ENCODE measurements at places on chromosomes 11 and 22.

DNA sequence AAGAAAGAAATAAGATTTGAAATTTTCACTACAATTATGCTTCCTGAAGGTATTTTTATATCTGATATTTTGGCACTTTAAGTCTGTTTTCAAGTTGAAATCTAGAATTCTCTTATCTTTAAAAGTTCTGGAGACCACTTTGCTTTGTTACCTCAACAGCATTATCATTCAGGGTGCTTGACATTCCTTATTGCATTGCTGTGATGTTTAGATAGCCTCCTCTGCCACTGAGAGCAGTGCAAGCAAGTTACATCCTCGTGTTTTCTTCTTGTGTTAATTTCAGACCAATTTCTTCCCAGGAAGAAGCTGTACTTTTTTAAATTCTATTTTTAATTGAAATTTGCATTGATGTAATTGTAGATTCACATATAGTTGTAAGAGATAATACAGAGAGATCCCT, 333.9 kb upstream of the KIRREL3 start:
- no peak for DNase-seq

- DNase-seq, result no peak
Measured at GRCh38 chr11:23079382-23079813, 219.1 kb upstream of the CCDC179 start.

DNA sequence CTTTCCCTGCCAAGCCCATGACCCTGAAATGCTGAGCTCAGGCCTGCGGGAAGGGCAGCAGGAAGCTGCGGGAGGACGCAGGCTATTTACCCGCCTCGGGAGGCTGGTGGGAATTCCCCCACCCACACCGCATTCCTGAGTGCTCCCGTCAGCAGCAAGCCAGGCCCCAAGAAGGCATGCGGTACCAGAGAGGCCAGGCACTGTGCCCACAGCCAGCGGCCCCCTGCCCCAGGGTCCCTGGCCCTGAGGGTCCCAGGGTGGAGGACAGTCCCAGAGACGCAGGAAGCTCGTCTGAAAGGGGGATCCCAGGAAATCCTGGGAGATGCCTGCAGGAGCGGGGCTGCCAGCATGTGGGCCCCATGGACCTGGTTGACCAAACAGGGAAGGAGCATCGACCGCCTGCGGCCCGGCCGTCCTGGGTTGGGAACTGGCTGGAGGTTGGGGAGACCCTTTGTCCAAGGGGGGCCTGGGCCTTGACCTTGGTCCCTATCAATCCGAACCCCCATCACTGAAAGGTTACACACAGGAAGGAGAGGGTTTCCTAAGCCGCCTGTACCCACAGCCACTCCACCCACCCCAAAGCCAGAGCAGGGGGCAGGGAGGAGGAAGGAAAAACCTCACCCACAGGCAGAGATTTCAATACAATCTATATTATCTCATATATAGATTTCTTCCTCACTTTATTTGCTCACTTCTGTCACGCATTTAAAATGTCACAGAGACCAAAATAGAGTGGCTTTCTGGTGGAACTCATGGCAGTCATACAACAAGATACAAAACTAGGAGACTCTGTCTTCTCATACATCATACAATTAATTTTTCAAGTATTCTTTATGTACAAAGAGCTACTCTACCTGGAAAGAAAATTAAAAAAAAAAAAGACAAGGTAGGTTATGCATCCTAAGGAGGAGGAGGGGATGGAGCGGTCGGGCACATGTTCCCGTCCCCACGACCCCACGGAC, 17.1 kb downstream of the MAFF start:
- DNase-seq, result no peak

GRCh38 chr11:9003573-9004182, at the start of gene NRIP3:
Gene NRIP3 (minus strand): TSS chr11:9004001. CDS start chr11:9003935, 66 bp downstream.
- DNase-seq, result peak; percentile 32

DNA sequence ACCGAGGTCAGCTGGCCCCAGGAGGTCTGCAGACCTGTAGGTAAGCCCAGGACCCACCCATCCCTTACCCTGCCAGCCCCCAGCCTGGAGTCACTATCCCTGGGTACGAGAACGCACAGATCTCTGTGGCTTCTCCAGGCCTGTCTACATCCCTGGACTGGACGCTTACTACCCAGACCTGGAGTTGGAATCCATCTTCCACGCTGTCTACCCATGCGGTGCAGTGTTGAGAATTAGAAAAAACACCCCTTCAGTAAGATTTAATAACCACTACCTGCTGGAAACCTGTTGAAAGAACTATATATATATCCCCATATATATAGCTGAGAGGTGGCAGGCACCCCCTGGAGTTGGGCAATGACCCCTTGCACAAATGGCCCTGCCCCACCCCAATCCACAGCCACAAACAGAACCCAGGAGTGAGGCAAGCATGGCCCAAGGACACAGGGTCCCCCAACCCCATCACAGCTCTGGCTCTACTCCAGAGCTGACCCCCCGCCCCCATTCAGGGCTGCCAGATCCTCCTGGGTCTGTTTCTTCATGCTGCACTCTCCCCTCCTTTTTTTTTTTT, 17.7 kb upstream of the RGL4 start:
- no peak for DNase-seq

- no peak for DNase-seq
Measured at GRCh38 chr11:13102865-13103539, 93.9 kb downstream of the RASSF10 start.

Measured in midbrain (tissue), 1 donor.